RWPE2 (cell line): ENCODE measurements at places on chromosomes 12 and 14.

DNA sequence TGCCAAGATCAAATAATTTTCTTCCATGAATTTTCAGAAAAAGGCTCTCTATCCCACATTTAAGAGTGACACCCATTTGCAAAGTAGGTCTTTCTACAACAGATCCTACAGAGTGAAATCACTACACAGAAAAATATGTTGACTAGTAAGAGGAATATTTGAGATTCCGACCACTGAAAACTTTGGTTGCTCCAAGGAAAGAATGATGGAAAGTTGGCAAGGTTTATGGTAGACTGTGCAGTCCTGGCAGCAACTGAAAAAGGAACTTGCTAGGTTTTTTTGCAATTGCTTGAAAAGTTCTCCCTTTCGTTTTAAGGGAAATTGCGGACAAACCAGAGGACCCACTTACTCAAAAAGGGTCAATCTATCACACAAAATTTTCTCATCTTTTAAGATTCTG, 83.1 kb upstream of the TSPAN8 start:
- DNase-seq, result no peak

DNA sequence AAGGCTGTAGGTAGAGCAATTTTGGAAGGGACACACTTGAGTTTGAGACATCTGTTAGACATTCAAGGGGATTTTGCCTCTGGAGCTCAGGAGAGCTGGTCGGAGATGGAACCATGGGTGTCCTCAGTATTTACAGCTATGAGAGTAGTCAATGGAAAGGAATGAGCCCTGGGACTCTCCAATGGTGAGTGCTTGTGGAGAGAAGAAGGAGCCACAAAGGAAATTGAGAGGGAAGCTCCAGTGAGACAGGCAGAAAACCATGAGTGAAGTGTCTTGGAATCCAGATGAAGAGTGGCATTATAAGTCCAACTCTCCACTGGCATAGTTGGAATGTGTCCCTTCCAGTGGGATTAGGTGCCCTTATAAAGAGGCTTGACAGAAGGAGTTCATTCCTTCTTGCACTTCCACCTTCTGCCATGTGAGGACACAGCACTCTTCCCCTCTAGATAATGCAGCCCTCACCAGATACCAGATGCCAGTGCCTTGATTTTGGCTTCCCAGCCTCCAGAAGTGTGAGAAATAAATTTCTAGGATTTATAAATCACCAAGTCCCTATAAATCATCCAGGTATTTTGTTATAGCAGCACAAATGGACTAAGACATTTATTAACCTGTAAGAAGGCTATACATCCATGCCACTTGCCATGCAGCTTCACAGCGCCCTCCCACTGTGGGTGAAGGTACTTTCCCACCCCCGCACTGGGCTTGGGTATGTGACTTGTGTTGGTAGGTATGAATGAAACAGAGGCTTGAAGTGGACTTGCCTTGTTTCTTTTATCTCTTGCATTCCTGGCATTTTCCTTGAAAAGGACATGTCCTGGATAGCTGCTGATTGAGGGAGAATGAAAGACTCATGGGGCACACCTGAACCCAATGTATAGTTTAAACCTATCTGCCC, 27.3 kb downstream of the LLPH start:
- DNase-seq, result no peak

- DNase-seq, result no peak
Observed at GRCh38 chr14:34766606-34767005, 52.2 kb upstream of the CFL2 start.

- no peak for DNase-seq
Observed at GRCh38 chr12:51601241-51601640, 10.2 kb downstream of the SCN8A start.

GRCh38 chr12:65908147-65908546, 83.9 kb downstream of the HMGA2 start:
- no peak for DNase-seq

DNA sequence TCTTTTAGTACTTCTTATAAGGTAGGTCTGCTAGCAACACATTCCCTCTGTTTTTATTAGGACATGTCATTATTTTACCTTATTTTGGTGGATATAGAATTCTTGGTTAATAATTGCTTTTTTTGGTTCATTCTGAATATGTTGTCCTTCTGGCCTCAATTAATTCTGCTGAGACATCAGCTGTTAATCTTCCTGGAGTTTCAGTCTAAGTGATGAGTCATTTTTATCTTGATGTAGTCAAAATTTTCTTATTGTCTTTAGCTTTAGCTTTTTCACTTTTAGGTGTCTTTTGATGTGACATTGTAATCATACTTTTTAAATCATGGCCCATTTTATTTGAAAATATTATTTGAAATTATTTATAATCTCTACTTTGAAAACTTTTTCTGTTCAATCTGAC, 104.9 kb upstream of the PMCH start:
- DNase-seq, result no peak

- DNase-seq, result no peak
Observed at GRCh38 chr14:71062581-71063303, 155.5 kb downstream of the PCNX1 start.

DNA sequence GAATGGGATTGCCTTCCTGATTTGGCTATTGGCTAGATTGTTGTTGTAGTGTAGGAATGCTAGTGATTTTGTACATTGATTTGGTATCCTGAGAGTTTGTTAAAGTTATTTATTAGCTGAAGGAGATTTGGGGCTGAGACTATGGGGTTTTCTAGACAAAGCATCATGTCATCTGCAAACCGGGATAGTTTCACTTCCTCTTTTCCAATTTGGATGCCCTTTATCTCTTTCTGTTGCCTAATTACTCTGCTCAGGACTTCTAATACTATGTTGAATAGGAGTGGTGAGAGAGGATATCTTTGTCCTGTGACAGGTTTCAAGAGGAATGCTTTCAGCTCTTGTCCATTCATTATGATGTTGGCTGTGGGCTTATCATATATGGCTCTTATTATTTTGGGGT, 265.7 kb upstream of the MGAT4C start:
- DNase-seq, result no peak

- DNase-seq, result no peak
Observed at GRCh38 chr14:91231446-91231845, 13.1 kb downstream of the GPR68 start.

GRCh38 chr12:122138181-122138580, 35.8 kb downstream of the IL31 start:
- DNase-seq, result no peak

- no peak for DNase-seq
Observed at GRCh38 chr14:102848830-102849525, 71.7 kb downstream of the TRAF3 start.

- no peak for DNase-seq
Observed at GRCh38 chr14:82999802-83000201, 1466.1 kb upstream of the SEL1L start.

- no peak for DNase-seq
Observed at GRCh38 chr12:81274637-81275529, 197.0 kb downstream of the ACSS3 start.

DNA sequence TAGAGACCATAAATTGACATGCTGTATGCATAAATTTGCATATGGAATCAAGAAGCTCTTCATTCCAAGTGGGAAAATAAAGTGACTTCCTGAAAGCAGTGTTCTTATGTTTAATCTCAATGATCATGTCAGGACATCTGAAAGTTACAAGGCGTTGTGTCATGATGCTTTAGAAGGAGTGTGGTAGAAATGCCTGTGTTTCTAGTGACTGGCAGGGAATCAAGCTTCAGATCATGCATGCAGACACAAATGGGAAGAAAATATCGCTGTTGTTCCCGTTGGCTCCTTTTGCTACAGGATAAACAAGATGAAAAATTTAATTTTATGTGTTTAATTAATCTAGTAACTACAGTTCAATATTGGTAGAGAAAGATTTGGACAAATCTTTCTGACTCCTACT, 298.1 kb upstream of the SYT1 start:
- no peak for DNase-seq

DNA sequence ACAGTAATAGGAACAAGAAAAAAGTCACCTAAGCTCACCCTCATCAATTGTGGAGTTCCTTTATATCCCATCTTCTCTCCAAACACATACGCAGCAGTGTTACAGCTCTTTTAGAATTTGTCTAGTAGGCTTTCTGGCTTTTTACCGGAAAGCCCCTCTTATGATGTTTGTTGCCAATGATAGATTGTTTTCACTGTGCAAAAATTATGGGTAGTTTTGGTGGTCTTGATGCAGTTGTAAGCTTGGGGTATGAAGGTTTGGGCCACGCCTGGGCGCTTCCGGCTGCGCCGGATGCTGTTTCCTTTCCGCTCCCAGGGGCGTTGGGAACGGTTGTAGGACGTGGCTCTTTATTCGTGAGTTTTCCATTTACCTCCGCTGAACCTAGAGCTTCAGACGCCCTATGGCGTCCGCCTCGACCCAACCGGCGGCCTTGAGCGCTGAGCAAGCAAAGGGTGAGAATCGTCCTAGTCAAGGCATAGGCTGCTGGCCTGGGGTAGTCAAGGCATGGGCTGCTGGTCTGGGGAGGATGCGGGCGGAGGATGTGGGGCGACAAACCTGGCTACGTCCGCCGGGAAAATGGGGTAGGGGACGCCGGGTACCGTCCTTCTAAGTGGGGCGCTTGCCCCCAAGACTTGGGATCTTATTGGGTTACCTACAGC, at the start of the genes C12orf57 and RNU7-1:
C12orf57 (plus strand) TSS at position 301 of the 659 bp plus-strand sequence; CDS start at position 401, 100 bp downstream.
RNU7-1 (plus strand) TSS at position 95 of the 659 bp plus-strand sequence.
- no peak for DNase-seq

GRCh38 chr14:64115401-64115800, 178.8 kb downstream of the ESR2 start:
- no peak for DNase-seq

GRCh38 chr14:105430042-105430441, 10.4 kb downstream of the MTA1 start:
- DNase-seq, result no peak

- no peak for DNase-seq
Observed at GRCh38 chr14:69335371-69335771, 62.7 kb downstream of the ERH start.

GRCh38 chr14:91349481-91350074, 68.0 kb downstream of the CCDC88C start:
- DNase-seq, result no peak

GRCh38 chr12:119674560-119674959, 6.6 kb downstream of the PRKAB1 start:
- DNase-seq, result no peak

- DNase-seq, result no peak
Observed at GRCh38 chr12:30679241-30679640, 16.4 kb downstream of the IPO8 start.

DNA sequence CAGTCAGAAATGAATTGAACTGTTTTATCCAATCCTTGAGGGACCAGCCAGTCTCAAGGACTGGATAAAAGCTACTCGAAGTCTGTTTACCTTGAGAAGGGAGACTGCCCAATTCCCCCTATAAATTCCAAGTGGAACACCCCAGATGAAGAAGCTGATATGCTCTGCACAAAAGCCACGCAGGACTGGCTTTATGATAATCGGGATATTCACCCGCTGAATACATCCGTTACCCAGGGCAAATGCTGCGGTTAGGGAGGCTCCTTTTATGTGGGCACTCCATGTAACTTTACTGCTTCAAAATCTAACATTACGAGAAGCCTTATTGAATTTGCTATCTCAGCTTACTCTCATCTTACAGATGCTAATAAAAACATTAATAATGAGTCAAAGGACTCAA, 119.1 kb downstream of the DENND5B start:
- no peak for DNase-seq

GRCh38 chr12:15931590-15932053, 20.5 kb downstream of the DERA start:
- no peak for DNase-seq

GRCh38 chr12:42141981-42142606, 2.6 kb downstream of the GXYLT1 start:
- no peak for DNase-seq

- DNase-seq, result no peak
Observed at GRCh38 chr12:116808113-116809105, 70.3 kb downstream of the RNFT2 start.
